ENCODE measurements at places on chromosomes 2 and 18.

GRCh38 chr2:14385043-14385442 lies 247.5 kb upstream of the LRATD1 start:
- DNase-seq: no peak

DNA sequence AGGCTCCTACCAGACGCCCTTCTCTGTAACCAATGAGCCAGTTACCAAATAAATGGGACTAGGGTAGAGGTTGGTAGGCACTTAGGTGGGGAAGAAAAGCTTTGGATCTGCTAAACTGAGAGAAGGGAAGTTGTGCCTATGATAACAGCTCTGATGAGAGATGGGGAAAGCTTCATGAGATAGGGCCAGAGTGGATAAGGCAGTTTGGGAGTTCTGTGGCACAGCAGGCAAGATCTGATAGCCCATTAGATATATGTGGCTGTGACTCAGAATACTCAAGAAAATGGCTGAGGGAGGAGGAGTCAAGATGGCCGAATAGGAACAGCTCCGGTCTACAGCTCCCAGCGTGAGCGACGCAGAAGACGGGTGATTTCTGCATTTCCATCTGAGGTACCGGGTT lies 99.8 kb downstream of the PDE11A start:
- DNase-seq: no peak

DNA sequence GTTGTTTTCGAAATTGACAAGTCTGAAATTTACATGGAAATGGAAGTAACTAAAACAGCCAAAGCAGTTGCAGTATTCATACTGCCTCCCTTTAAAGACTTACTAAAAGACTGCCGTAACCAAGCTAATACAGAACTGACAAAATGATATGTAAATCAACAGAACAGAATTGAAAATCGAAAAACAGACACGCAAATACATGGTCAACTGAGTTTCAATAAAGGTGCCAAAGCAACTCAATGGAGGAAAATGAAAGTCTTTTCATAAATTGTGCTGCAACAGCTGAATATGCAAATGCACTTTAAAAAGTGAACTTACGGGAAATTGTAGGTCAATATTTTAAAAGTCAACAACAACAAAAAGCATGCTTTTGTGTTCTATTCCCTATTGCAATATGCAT lies 34.2 kb downstream of the TMEM131 start:
- no peak for DNase-seq

- DNase-seq: peak; percentile 54
Observed at GRCh38 chr18:10374636-10375293, 79.7 kb upstream of the APCDD1 start.

DNA sequence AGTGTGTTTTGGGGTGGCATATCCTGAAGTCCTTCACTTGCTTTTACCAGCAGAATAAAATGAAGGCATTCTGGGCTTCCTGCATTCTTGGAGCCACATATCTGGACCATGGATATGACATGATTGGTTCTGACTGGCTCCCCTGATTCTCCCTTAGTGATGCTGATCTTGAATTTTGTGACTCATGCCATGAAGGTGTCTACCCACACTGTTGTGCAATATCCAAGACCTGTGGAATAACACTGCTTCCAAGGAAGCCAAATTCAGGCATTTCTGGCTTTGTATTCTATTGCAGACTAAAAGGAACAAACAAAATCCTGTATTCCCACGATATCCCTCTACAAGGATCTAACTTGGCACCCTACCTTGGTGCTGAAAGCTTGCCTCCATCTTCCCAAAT lies 125.8 kb downstream of the LYPD6B start:
- no peak for DNase-seq

- DNase-seq: no peak
Observed at GRCh38 chr2:215272918-215273317, 38.9 kb upstream of the ATIC start.

DNA sequence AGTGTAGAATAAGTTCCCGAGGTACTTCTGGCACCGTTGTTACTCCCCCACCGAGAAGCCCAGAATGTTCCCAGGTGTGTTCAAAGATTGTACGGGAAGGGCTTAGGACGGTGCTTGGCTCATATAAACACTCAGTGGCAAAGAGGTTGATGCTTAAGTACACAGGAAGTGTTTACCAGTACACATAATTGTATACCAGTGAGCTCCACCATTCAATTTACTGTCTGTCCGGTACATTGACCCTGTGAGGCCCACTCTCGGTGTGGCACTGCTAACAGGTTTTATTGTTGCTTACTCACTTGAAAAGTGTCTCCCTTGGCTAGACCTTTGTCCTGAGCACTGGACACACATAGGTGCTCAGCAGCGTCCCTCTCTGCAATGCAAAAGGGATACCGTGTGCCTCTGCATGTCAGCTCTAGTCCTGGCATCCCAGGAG lies 191.0 kb downstream of the NEDD4L start:
- no peak for DNase-seq

- DNase-seq: peak; percentile 63
Observed at GRCh38 chr2:33583194-33583938, 15.7 kb downstream of the FAM98A start.

GRCh38 chr2:177604271-177605065 lies 211.9 kb downstream of the AGPS start:
- peak; percentile 82 for DNase-seq

GRCh38 chr18:55128437-55128836 lies 169.2 kb upstream of the CCDC68 start:
- DNase-seq: no peak

DNA sequence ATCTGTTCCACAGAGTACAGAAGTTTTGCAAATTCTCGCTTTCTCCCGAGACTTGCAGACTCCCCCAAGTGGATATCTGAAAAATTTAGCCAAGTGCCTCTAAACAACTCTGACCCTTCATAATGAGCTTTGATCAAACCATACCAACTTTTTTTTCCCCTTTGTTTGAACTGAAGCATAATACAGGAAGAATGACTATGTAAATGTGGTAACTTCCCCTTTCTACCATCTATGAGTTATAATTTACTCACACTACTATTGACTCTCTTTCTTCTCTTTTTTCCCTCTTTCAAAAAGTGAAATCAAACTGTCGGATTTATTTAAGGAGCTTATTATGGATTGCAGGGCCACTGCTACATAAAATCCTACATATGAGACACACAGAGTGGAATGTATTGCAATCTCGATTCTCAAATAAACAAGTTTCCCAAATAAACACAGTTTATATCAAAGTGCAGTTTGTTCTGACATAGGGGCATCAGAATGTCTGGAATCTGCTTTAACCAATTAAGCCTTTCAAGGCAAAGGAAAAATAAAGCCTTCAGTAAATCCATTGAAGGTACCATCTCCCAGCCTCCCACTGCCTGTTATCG lies 1.4 kb upstream of the ZNF804A start:
- DNase-seq: peak; percentile 80

- no peak for DNase-seq
Observed at GRCh38 chr2:134676960-134677359, 41.8 kb downstream of the TMEM163 start.

DNA sequence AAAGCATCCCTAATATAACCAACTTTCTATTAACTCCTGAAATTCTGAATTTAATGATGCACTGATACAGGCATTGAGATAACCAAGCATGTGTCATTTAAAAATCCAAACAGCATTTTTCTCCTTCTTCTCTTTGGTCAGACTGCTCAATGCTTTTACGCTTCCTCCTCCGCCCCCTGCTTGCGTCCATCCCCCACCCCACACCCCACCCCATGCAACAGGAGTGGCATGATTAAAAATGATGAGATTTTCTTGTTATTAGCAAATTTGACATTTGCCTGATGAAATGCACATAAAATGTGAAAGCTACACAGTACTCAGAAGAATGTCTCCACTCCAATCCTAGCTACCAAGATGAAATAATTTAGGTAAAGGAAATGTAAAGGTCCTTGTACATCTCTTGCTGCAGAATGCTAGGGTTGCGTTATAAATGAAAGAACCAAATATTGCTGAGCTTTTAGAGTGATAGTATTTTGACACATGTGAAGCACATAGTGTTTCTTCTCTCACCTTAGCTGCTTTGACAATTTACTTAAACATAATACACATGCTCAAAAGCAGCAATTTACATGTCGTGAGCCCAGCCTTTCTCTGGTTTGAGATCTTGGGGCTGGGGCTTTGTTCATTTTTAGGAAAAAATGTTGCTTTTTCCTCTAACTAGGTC lies 263.8 kb downstream of the MEIS1 start:
- no peak for DNase-seq

- DNase-seq: no peak
Observed at GRCh38 chr2:151833984-151834383, 5.8 kb upstream of the ARL5A start.

- peak; percentile 38 for DNase-seq
Observed at GRCh38 chr2:73110168-73111072, 2.3 kb downstream of the RAB11FIP5 start.

DNA sequence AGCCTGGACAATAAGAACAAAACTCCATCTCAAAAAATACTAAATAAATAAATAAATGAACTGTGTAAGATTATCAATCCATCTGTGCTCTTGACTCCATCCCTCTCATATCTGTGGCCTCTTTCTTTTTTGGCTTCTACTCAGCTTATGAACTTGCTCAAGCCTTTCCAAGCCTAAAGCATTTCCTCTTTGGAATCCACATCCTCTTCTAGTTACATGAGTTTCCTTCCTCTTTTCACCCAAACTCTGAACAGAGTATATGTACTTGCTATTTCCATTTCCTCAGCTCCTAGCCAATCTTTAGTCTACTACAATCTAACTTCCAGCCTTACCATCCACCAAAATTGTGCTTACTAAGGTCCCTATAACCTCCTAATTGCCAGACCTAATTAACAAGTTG lies 2.5 kb upstream of the DNAJC10 start:
- no peak for DNase-seq

DNA sequence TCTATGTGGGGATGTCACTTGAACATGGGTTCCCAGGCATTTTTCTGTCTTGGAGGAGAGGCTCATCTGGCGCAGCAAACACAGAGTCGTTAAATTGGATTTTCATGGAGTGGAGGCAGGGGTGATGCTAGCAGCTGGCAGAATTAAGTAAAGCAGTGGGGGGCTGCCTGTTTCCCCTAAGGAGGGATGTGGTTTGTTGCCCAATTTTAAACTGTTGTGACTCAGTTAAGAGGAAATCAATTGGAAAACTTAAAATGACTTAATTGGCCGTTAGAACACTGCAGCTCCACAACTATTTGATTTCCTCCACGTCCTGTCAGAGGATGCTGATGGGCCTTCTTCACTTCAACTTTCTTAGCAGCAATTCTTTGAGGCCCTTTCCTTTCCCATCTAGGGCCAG lies 354.1 kb upstream of the ATP5MC3 start:
- no peak for DNase-seq

DNA sequence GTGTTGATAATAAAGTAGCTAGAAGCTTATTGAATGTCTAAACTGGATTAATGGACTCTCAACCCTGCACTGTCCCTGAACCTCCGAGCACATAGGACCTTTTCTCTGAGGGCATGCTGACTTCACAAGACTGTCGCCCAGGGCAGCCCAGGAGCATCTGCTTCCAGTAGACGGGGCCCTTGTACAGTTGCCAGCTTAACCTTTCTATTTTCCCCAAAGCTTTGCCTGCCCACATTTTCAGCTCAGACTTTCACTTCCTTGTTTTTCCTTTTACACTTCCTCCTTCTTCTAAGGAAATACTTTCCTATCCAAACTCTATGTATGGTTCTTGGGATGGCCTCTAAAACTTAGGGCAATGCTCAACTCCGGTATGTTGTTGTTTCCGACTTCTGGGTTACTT lies 1.3 kb downstream of the VWA3B start:
- no peak for DNase-seq

DNA sequence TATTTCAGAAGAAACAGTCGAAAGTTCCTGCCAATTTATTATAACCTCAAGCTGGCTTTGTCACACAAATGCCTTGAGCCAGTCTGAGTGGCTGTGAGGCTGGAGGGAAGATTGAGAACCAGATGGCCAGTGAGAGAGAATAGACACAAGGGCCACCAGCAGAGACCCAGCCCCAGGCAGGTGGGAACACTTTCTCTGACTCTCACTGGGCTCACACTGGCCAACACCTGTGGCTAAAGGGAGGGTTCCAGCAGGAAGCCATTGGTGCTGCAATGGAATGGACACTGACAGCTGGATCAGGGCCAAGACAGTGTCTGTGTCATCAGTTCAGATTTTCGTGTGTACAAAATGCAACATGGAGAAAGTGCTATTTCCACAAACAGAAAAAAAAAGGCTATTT lies 29.9 kb downstream of the LOXHD1 start:
- DNase-seq: no peak

DNA sequence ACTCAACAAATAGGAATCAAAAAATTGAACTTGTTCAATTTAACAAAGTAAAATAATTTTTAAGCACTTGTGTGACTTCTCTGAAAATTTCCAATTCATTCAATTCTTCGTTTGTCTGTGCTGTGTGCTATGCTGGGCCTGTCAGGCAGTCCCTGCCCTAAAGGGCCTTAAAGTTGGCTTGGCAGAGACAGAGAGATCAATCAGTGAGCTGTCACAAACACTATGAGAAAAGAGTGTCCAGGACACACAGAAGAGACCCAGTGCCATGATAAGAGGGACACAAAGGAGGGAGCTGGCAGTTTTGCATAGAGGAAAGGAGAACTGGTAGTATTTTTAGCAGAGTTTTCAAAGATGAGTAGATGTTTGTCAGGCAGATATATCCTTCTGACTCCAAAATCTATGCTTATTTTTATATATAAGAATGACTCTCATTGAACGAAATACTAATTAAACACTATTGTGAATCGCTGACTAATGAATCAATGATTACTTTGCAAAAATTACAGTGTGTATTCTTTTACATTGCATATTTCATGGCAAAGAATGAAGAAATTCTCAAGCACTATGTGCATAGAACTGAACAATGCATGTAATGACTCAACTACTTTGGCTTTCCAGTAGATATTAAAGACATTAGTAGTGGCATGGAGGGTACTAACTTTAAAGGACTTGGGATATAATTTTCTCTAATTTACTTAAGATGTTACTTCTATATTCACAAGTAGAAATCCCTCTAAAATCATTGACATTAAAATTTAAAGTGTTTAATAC lies 193.3 kb upstream of the BOD1L2 start:
- DNase-seq: no peak

- no peak for DNase-seq
Observed at GRCh38 chr2:37391711-37392110, 47.3 kb downstream of the QPCT start.

DNA sequence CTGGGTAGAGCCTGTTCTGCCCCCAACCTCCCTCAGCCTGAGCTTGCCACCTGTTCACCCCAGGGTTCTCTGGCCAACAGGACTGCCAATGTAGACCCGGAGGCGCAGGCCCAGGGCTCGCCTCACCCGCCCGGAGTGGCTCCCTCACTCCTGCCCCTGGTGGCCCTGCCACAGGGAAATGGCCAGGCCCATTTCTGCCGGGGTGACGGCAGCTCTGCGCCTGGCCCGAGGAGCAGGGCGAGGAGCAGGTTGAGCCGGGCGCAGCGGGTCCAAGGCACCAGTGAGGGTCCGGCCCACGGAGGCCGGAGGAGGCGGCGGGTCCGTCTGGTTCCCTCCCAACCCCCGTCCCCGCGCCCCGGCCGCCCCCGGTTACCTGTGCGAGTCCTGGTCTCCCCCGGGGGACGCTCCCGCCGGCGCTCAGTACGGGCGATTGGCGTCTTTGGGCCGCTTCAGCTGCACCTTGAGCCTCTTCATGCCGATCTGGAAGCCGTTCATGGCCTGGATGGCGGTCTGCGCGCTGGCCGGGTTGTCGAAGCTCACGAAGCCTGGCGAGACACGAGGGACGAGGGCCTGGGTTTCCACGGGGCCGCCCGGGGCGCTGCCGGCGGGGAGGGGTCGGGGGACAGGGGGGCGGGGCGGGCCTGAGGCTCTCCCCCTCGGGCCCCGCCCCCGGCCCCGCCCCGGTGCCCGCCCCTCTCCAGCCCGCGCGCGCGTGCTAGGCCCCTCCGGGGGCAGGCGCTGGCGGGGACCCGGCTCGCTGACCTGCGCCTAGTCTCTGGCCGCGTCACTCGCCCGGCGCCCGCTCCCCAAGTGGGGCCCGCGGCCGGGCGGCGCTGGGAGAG lies 312.0 kb downstream of the CELF4 start:
- DNase-seq: peak; percentile 54

GRCh38 chr2:1553671-1554295 lies 140.5 kb downstream of the TPO start:
- DNase-seq: peak; percentile 46

Data from astrocyte of the hippocampus (primary cell).